Breast epithelium (tissue), 4 donors: ENCODE measurements at places on chromosomes 2 and 18.

GRCh38 chr2:62112179-62112578 lies 83.7 kb upstream of the B3GNT2 start:
- H3K36me3 ChIP-seq = no peaks in the 10 kb centered on the region
- no peaks in the 10 kb centered on the region for H3K27me3 ChIP-seq
- no peak overlapping the region for H3K4me3 ChIP-seq
- peak overlapping the region; percentile 74 for H3K27ac ChIP-seq
- H3K4me1 ChIP-seq = no peaks in the 10 kb centered on the region

DNA sequence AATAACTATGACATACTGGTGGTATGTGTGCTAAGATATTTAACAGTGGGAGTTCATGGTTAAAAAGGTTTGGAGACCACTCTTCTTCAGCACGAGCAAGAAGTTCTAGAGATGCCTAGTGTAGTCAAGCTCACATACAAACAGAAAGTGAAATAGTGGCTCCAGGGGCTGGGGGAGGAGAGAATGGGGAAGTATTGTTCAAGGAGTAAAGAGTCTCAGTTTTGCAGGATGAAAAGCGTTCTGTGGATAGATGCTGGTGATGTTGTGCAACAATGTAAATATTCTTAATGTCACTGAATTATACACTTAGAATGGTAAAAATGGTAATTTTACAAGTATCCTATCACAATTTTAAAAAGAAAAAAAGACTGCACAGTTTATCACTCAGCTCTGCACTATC lies 29.0 kb upstream of the EPAS1 start:
- H3K27ac ChIP-seq = no peak overlapping the region
- no peak overlapping the region for H3K4me3 ChIP-seq
- no peaks in the 10 kb centered on the region for H3K27me3 ChIP-seq
- no peak for DNase-seq
- no peaks in the 10 kb centered on the region for H3K36me3 ChIP-seq
- H3K4me1 ChIP-seq = no peaks in the 10 kb centered on the region

DNA sequence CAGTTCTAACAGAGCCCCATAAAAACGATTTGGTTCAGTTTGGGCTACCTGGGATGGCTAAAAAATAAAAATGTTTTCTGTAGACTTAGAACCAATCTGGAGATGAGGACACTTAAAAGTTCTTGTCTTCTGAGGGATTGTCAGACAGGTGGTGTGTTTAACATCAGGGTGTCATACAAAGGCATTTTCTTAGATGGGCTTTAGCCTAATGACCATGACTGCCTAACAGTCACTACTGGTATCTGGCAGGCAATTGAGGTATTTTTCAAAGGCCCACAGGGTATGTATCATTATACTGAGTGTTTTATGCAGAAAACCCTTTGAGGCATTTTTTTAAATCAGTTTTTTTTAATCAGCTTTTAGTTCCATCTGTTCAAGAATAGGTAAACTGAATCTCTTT lies 341.4 kb downstream of the PARD3B start:
- H3K27ac ChIP-seq = no peak overlapping the region
- no peaks in the 10 kb centered on the region for H3K36me3 ChIP-seq
- no peaks in the 10 kb centered on the region for H3K27me3 ChIP-seq
- H3K4me1 ChIP-seq = no peaks in the 10 kb centered on the region
- no peak for DNase-seq
- no peak overlapping the region for H3K4me3 ChIP-seq

DNA sequence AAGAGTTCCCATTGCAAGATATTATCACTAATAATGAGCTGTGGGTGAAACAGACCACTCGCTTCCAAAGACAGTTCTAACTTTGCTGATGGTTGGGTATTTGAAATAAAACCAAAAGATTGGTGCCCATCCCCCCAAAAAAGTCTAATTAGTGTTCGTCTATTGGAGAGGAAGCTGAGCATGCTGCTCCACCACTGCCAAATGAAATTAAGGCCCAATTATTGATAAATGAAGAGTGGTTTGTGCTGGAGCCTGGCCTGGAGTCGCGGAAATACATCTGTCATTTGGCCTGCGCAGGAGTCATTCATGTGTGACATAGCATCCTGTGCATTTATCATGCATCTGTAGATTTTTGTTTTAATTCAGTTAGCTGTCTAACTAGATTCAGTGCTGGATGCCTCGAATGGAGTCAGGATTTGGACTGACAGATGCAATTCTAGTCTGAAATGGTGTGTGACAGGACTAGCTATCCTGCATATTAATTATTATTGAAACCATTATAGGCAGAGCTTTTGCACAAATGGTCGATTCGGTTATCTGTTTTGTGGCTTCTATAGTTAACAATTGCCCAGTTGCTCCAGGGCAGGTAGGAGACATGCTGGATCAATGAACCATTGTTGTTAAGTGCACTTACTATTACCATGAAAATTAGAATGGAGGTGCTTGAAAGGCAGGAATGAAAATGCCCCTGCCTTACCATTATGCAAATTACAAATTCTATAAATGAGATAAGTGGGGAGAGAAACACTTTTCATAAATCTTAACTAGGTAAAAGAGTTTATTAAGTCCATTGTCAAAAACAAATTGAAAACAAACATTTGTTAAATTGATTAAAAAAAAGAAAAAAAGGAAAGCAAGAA lies 450.4 kb upstream of the TCF4 start:
- H3K27ac ChIP-seq = no peak overlapping the region
- H3K4me1 ChIP-seq = no peaks in the 10 kb centered on the region
- no peaks in the 10 kb centered on the region for H3K27me3 ChIP-seq
- H3K4me3 ChIP-seq = no peak overlapping the region

- no peaks in the 10 kb centered on the region for H3K27me3 ChIP-seq
- H3K4me1 ChIP-seq = peaks cover 3% of the 10 kb centered on the region
- no peak for DNase-seq
- no peaks in the 10 kb centered on the region for H3K36me3 ChIP-seq
- H3K4me3 ChIP-seq = no peak overlapping the region
Measured at GRCh38 chr2:174827371-174828369, 63.4 kb upstream of the CHRNA1 start.

- no peaks in the 10 kb centered on the region for H3K27me3 ChIP-seq
- no peaks in the 10 kb centered on the region for H3K4me1 ChIP-seq
- H3K36me3 ChIP-seq = peaks cover 12% of the 10 kb centered on the region
- H3K4me3 ChIP-seq = no peak overlapping the region
Measured at GRCh38 chr2:38572167-38572566, 30.6 kb downstream of the HNRNPLL start.

GRCh38 chr2:215636816-215637215 lies 200.9 kb upstream of the FN1 start:
- no peaks in the 10 kb centered on the region for H3K36me3 ChIP-seq
- H3K4me1 ChIP-seq = no peaks in the 10 kb centered on the region
- no peaks in the 10 kb centered on the region for H3K27me3 ChIP-seq
- no peak overlapping the region for H3K27ac ChIP-seq
- DNase-seq = no peak
- H3K4me3 ChIP-seq = no peak overlapping the region

DNA sequence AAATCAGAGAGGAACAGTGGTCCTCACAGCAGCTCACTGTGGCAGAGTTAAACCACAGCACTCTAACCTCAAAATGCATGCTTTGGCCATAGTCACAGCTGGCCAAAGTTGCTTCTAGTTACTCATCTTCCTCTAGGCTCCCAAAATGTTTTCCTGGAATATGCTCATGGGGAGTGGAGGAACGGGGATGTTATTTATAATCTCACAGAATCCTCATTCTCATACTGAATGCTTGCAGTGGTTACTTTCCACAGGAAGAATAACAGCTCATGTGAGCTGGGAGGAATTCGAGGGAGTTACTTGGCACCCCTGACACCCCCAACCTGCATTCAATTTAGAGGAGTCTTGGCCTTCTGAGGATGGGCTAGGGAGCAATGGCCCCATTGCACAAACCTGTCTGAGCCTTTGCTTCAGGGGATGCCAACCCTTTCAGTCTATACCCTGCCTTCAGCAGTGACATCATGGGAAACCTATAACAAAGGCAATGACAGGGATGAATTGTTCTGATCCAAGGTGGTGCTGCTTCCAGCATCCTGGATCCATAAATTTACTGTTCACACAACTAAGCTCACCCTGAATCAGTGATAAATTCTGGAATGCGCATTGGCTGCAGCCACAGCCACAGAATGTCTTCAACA lies 22.4 kb upstream of the CCBE1 start:
- H3K4me1 ChIP-seq = no peaks in the 10 kb centered on the region
- H3K27ac ChIP-seq = no peak overlapping the region
- no peaks in the 10 kb centered on the region for H3K27me3 ChIP-seq
- no peak overlapping the region for H3K4me3 ChIP-seq
- H3K36me3 ChIP-seq = no peaks in the 10 kb centered on the region

DNA sequence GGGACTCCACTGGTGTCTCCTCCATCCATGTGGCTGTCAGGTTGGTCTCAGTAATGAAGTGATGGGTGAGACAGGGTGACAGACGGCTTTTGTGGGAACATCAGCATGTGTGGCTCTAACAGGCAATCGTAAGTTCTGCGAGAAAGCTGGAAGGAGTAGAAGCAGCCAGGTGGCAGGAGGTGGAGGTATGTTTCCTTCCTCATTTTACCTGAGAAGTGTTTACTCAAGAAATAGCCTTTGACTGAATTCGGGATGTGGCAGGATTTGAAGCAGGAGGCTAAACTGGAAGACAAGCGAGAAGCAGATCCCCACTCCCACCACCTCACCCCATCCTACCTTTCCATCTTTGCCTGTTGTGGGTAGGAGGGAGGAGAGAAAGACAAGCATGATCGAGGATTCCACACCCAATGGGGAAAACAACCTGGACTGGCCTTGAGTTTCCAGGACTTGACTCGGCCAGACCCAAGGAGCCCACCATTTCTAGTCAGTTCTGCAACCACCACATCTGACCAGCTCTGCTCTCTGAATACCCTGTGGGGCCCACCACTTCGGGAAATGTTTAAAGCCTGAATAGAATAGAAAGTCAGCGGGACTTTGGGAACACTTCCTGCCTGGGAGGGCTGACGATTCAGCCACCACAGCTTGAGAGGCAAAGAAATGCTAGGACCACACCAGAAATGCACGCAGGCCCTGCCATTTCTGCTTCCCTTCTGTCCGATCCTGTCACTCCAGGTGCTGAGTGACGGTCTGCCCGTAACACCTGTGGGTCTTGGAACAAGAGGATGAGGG lies 1.2 kb downstream of the ABCG8 start:
- H3K27ac ChIP-seq = no peak overlapping the region
- H3K4me3 ChIP-seq = no peak overlapping the region
- H3K27me3 ChIP-seq = no peaks in the 10 kb centered on the region
- H3K4me1 ChIP-seq = no peaks in the 10 kb centered on the region
- DNase-seq = no peak
- no peaks in the 10 kb centered on the region for H3K36me3 ChIP-seq

DNA sequence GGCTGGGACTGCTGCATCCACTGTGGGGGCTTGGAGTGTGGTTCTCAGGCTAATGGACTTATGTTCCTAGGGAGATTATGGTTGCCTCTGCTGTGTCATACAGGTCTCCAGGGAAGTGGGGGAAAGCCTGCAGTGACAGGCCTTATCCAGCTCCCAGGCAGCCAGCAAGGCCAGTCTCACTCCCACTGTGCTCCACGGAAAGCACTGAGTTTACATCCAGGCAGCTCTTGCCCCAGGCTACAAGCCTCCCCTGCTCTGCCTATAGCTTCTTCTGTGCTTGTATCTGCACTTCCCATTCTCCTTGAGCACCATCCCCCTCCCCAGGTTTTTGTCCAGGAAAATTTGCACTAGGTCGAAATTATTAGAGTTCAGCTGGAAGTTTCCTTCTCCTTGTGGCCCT lies 231.9 kb downstream of the ZRANB3 start:
- H3K36me3 ChIP-seq = no peaks in the 10 kb centered on the region
- H3K27ac ChIP-seq = no peak overlapping the region
- H3K4me1 ChIP-seq = no peaks in the 10 kb centered on the region
- no peaks in the 10 kb centered on the region for H3K27me3 ChIP-seq

DNA sequence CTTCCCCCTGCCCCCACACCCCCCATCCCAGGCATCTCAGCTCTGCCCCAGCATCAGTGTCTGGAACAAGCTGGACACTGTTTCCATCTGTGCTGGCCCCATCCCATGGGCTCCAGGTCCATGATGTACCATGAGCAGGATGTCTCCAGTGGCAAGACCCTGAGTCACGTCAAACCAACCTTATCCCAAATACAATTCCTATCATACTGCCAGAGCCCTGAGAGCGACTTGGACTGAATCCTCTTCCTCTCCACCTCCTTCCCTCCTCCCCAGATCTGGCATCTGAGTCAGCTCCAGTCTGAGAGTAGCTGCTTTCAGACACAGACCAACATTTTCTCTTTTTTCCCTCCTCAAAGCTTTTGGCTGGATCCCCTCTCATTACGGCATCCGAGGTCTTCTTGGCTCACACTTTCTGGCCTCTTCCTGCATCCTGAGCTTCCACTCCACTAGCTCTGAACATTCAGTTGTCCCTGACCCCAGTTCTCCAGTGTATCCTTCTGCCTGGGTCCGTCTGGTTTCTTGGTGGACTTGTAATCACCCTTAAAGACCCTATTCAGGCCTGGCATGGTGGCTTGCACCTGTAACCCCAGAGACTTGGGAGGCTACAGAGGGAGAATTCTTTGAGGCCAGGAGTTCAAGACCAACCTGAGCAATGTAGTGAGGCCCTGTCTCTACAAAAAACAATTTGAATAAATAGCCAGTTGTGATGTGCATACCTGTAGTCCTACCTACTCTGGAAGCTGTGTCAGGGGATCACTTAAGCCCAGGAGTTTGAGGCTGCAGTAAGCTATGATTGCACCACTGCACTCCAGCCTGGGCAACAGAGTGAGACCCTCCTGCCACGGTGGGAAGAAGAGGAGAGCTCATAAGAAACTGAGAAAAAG lies 68.3 kb downstream of the ACKR3 start:
- H3K4me1 ChIP-seq = no peaks in the 10 kb centered on the region
- no peak overlapping the region for H3K27ac ChIP-seq
- no peaks in the 10 kb centered on the region for H3K36me3 ChIP-seq
- H3K4me3 ChIP-seq = no peak overlapping the region
- H3K27me3 ChIP-seq = no peaks in the 10 kb centered on the region
